ENCODE measurements at places on chromosomes 11 and 22. TPM values are rescaled to one million over a fixed set of nuclear protein-coding genes. Genes with fewer than 3 reads are reported as not detected.

The OR5D13 gene
- total RNA-seq = not detected

The APOBEC3G gene
- total RNA-seq = not detected

The SCGB1D2 gene
- not detected for total RNA-seq

The UBQLNL gene
- not detected for total RNA-seq

Measured in A549 treated with ZK216348 at 1 μM for 4 hours (cell line).